ENCODE measurements at places on chromosomes 16 and 17.

DNA sequence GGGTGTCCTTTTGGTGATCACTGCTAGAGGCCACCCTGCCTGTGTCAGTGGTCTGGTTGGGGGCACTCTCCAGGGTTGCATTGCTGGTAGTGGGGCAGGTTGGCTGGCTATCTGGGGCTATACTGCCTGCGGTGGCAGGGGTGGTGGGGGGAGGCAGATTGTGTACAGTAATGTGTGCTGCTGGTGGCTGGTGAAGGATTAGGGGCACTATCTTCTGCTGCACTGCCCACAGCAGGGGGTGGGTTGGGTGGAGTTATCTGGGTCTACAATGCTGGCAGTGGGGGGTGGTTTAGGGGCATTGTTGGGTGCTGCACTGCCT, 204.0 kb upstream of the WSB1 start:
- no peak for DNase-seq

GRCh38 chr17:78130090-78130436, 508 bp upstream of the TMC8 start:
- DNase-seq: no peak

GRCh38 chr16:12449795-12450194, 353.9 kb downstream of the CPPED1 start:
- no peak for DNase-seq

- no peak for DNase-seq
These were observed 4.5 kb upstream of the KATNB1 start for GRCh38 chr16:57730771-57731730.

- no peak for DNase-seq
These were observed 119.4 kb downstream of the OR1D5 start for GRCh38 chr17:2943981-2944380.

DNA sequence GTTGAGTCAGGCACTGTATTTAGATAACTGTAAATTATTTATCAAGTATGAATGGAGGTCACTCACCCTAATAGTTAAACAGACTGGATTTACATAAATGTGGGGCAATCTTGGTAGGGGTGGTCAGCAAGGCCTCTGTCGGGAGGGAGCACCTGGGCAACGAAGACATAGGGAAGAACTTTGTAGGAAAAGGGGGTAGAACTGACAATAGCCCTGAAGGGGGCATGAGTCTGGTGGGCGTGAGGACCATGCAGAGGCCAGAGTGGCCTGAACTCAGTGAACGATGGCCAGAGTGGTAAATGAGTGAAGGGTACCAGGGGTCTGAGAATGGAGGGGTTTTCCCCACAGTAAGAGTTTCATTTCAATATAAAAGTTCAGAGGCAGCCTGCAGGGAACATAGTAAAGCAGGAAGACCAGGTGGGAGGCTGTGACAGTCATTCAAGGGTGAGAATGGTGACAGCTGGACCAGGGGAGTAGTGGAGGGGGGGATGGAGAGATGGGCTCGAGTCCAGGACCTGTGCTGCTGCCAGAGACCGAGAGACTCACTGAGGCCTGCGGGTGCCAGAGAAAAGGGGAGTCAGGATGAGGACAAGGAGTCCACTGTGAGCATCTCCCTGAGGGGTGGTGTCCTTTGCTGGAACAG, 2.9 kb downstream of the C17orf67 start:
- DNase-seq: no peak

Data from NCI-H526 (cell line).